Thymus (tissue), 14 donors: ENCODE measurements at places on chromosomes 4 and X.

- DNase-seq: no peak
These were observed 240.4 kb upstream of the PGRMC2 start for GRCh38 chr4:128527946-128528576.

GRCh38 chr4:176872461-176872860 lies 79.7 kb upstream of the VEGFC start:
- DNase-seq: no peak

DNA sequence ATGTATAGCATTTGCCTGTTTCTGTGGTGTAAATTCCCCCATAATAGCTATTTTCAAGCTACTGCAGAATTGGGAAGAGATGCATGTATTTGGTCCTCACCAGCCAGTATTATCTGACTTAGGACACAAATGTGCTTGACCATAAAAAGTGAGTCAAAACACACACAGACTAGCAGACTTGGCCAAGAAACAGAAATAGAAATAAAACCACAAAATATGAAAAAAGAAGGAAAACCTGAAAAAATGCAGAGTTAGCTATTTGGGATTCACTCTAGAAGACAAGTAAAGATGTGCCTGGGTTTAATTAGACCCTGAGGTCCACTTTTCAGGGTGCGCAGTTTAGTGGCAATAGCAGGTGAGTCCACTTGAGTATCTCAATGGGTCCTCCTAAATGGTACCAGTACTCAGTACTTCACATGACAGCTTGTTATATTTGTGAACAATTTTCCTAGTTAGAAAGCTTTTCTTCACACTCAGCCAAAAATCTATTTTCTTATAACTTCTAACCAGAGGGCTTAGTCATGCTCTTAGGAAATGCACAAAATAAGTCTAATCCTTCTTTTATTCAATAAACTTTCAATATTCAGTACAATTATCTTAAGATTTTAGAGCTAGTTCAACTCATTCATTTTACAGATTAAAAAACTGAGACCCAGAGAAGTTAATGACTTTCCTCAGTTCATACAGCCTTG lies 108.7 kb upstream of the JADE1 start:
- no peak for DNase-seq

DNA sequence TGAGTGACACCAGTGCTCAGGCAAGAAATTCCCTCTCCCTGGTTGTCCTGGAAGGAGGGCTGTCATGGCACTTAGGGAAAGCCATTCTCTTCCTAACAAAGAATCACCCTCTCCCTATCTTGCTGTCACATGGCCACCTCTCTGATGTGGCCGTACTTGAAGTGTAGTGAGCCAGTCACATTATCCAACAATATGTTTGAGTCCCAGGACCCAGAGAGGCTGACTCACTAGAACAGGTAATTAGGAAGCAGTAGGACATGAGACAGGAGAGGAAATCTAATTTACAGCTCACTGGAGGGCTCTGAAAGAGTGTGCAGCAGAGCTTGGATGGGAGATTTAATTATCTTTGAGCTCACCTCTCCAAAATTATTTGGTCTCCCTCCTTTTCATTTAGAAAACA lies 299.1 kb downstream of the ARHGAP24 start:
- DNase-seq: no peak

DNA sequence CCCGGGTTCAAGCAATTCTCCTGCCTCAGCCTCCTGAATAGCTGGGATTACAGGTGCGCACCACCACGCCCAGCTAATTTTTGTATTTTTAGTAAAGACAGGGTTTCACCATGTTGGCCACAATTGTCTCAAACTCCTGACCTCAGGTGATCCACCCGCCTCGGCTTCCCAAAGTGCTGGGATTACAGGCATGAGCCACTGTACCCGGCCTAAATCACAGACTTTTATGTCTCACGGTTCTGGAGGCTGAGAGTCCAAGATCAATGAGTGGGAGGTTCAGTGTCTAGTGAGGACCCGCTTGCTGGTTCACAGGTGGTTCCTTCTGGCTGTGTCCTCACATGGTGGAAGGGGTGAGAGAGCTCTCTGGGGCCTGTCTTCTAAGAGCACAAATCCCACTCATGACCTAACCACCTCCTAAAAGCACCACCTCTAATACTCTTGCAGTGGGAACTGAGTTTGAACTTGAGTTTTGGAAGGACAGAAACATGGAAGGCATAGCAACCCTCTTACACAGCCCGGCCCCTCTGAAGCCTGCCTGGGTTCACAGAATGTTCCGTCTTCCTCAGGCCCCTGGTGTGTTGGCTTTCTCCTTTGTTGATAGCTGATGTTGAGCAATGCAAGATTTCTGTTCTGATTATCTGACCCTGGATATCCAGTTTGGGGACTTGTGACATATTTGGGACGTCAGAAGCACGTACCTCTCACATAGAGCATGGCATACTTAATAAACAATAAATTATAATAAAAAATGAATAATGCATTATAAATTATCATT lies 1.9 kb upstream of the AKAP17A start:
- no peak for DNase-seq

DNA sequence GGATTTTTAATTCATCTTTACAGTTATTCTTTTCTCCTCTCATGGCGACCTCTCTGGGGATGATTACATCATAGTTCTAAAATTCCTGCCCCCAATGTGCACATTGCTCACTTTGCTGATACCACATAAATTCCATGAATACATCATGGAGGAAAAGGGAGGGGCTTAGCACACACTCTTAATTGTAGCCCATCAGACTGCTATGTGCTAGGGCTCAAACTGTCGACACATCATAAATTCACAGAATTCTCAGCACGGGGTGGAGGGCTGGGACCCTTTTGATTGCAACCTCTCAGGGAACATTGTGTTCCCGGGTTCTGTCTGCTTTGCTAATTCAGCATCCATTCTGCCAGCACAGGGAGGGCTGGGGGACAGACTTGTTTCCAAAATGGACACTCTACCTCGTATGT lies 592.9 kb downstream of the BCOR start:
- no peak for DNase-seq

- DNase-seq: no peak
These were observed 78.4 kb downstream of the TSPAN7 start for GRCh38 chrX:38639730-38640129.
